ENCODE measurements at places on chromosomes 7 and 10.

- no peak for DNase-seq
These were observed 108.0 kb downstream of the TWIST1 start for GRCh38 chr7:19009241-19009935.

- no peak for DNase-seq
These were observed 133.4 kb upstream of the ABCB5 start for GRCh38 chr7:20482071-20482470.

- no peak for DNase-seq
These were observed 132.6 kb downstream of the NXPH1 start for GRCh38 chr7:8566016-8566415.

DNA sequence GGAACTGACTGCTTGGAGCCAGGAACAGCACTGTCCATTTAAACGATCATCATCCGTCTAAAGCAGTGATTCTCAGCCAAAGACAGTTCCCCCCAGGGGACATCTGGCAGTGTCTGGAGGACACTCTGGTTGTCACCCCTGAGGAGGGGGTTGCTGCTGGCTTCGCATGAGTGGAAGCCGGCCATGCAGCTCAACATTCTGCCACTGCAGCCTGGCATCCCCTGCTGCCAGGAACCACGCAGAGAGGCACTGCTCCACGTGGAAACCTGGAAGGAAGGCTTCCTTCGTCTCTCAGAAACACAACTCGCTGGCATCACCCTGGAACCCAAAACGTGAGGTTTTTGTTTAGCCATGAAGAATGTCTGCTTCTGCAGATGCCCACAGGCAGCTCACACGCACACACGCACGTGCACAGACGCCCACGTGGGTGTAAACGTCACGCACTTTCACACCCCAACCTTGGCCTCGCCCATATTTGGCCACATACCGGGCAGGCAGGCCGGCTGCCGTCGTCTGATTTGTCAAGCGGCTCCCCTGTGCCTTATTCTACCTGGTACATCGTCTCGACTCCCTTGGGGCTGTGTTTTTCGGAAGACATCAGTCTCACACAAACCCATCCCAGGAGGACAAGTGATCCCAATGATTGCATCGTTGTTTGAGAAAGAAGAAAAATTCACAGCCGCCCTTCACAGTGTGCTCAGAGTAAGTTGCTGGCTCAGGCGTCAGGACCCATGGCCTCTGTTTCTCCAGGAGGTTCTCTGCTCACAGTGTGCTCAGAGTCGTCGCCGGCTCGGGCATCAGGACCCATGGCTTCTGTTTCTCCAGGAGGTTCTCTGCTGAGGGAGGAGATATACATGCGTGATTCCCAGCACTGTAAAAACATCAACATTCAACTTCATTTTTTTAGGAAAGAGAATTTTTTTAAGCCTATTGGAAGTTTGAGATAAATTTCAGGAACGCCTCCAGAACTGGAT, 127.2 kb upstream of the PPP2R2D start:
- no peak for DNase-seq

GRCh38 chr7:41203542-41203941, 499.3 kb downstream of the INHBA start:
- no peak for DNase-seq

DNA sequence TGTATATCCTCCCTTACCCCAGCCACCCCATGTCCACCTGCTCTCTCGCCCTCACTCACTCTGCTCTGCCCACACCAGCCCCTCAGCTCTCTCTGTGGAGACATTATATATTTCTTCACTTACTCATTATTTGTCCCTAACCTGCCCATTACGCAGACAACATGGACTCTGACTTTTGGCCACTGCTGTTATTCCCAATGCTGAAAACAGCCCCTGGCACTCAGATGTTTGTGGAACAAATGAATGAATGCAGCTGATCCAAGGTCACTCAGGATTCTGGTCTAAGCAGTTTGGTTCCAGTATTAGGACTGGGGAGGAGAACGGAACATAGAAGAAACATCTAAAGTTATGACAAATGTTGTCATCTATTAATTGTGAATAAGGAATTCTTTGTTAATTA, 26.7 kb downstream of the GNA12 start:
- no peak for DNase-seq

DNA sequence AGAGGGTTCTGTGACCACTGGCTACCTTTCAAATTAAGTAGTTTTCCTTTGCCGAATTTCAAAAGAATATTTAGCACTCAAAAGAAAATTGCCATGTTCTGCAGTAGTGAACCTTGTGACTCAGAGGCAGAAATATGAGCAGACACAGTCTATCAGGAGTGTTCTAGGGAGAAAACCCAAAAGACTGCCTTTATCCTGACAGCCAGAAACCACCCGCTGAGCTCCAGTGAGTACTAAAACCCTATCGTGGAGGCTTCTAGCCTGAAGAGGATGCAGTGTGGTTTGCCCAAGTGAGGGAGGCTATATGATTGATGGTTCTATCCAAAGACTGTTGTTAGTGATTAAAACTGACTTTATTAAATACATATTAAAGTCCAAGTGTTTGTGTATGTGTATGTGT, 21.9 kb downstream of the CHRM2 start:
- DNase-seq = no peak

DNA sequence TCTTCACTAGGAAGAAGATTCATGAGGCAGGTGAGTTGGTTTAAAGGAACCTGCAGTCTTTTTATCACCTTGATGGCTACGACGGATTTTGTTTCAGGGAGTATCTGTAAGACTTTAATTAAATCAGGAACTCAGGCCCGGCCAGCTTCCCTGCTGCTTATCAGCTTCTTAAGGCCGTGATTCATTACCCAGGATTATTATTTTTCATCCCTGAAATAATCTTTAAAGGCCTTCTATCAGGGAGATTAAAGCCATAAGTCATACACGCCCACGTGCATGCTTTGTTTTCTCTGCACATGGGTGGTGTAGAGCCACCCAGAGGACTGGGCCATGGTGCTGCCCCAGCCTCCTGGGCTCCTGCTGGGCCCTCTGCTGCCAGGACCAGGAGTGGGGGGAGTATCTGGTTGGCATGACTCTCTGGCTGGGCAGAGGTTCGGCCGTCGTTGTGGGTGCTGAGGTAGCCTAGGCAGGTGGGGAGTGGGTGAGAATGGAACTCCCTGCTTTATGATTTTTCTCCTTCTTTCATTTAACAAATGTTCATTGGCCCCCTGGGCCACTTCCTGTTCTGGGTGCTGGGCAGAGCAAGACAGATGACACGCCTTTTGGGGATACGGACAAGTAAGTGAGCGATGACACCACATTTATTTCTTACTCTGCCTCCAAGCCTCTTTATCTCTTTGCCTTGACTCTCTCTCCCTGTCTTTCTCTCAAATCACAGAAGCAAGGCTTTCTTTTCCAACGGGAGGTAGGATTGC, 39.0 kb upstream of the PCBD1 start:
- DNase-seq = no peak

DNA sequence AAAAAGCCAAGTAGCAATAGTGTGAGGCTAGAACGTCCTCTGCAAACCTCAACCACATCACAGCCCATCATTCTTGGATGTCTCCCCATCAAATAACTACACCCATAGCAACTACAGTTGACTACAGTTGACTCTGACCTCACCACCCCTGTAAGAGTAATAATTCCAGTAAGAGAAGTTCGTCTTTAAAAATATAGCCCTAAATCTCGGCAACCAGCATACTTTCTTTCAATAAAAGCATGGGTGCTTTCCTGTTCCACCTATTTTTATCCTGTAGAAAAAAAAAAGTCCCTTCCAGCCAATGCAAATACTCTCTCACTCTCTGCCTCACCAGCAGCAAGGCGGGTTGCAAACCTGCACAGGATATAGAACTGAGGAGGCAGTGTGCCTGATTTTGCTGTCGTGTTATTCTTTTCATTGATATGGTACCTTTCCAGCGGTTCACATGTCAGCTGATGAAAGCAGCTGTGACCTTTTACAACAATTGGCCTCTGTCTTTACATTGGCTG, 187.5 kb upstream of the NFE2L3 start:
- DNase-seq = no peak

DNA sequence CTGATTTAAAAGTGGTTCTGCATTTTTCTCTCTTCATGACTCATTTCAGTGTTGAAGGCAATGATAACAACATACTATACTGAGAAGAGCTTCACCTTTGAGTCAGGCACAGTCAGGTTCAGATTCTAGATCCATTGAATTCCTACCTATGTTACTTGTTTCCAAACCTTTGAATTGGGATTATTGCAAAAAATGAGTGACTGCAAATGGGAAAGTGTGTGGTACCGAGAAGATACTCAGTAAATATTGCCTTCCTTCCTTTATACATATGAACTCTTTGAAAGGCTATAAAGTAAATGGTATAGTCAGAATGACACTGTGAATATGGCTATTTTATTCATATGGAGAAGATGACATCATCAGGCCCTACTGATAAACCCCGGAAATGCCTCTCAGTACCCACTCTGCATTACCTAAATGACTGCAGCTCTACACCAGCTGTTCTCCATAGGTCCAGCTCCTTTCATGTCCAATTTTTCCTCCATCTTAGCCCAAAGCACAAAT, 66.7 kb upstream of the FGL2 start:
- no peak for DNase-seq

GRCh38 chr10:74406006-74406405, 255.0 kb downstream of the ADK start:
- no peak for DNase-seq

DNA sequence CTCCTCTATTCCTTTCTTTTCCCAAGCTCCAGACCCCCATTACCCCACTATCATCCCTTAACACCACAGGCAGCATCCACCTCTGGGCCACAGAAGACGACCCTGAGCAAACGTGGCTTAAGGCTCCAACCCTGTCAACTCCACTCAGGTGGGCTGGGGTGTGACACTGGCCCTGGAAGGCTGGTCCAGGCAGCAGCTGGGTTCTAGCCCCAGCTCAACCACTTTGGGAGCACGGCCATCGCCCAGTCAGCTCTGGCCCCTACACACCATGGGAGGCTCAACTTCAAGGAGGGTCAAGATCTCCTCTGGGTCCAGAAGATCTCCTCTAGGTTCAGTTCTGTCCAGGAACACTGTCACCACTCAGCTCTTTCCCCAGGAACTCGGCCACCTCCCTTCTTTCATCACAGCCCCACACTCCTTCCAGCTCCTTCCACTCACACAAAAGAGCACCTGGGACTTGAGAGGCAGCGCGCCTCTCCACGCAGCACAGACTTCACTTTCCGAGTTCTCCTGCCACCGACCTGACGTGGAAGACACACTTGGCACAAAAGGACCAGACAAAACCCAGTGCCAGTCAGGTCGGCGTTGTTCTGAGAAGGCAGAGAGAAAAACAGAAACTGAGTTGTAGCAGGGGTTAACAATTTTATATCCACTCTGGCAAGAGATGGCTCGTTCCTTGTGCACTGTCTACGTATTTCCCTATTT, 84.1 kb downstream of the CTBP2 start:
- DNase-seq = no peak

GRCh38 chr7:143345428-143345900, 17.0 kb downstream of the FAM131B start:
- DNase-seq = peak; percentile 78

GRCh38 chr10:23157239-23157681, 34.9 kb upstream of the PTF1A start:
- DNase-seq = no peak

DNA sequence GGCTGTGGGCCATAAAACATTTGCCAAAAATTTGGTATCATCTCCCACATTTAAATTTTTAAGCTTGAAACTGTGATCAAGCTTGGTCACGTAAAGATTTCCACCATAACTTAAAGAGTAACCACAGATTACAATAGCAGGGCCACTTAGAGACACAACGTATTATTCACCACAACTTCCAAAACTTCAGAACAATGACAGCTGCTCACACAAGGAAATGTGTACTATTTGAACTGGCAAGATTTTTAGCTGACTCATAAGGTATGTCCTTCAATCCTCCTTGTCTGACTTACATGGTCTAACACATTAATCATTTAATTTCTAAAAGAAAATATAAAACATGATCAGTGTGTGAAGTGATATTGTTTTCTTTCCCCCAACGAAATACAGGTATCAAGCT, 234.5 kb downstream of the PARD3 start:
- no peak for DNase-seq

DNA sequence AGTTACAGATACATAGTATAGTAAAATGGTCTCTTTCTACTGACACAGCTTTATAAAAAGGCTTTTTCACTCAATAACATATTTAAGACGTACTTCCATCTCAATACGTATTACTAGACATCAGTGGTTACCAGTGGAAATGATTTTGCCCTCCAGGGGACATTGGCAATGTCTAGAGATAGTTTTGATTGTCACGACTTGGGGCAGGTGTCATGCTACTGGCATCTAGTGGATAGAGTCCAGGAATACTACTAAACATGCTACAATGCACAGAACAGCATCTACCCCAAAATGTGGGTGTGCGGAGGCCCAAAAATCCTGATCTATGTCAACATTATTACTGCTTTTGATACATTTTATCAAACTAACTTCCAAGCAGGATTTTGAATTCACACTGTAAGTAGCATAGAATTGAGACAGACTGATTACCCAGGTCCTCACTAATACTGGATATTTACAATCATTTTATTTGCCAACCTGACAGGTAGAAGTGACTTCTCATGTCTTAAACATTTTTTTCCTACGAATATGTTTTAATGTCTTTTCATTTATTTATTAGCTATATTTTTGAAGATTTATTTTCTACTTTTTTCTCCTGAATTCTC, 53.8 kb downstream of the HGF start:
- DNase-seq = no peak

DNA sequence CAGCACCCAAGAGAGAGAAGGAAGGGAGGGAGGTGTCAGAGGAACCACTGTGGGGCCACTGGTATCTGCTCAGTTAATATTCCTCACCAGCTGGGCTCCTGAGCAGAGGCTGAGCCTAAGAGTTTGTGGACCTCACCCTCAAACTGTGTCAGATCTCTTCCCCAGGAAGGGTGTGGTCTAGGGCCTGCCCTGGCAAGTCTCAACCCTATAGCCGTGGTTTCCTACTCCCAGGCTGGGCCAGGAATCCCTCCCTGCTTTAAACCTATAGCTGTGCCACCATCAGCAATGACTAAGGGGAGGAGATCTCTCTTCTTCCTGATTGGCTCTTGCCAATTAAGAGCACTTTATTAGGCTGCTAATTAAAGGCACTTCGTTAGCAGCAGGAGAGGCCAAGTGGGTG, 29.9 kb downstream of the POLL start:
- DNase-seq = no peak

DNA sequence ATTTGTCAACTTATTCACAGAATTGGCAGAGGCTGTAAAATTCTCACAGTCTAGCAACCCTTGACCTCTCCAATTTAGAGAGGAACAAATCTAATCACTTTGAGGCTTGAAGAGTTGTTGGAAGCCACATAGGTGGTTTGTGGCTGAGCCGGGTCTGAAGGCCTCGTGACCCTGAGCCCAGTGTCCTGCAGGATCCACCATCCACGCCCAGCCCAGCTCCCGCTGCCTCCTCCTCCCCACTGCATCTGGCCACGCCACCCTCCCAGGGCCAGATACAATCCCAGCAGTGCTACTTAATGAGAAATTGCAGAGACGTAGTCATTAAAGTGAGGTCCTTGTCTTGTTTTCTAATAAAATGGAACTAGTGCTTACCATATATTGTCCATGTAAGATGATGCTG, 81.4 kb upstream of the SHH start:
- DNase-seq = no peak

Measured in stimulated activated CD8-positive, alpha-beta memory T cell treated with anti-CD3 and anti-CD28 coated beads, Interleukin-4, amount 100 ng/mL, for 48 hours (primary cell).